ENCODE measurements at places on chromosomes 1 and 21. TPM values are rescaled to one million over a fixed set of nuclear protein-coding genes. Genes with fewer than 3 reads are reported as not detected.
A peak's percentile ranks its signal among the peaks of the same experiment; 100 is the strongest.

The MRPS6 gene
- polyA plus RNA-seq: 232 TPM

- no peaks in the 10 kb centered on the region for H3K27me3 ChIP-seq
- no peak for DNase-seq
- H3K36me3 ChIP-seq: no peaks in the 10 kb centered on the region
- H3K4me3 ChIP-seq: no peak overlapping the region
- H3K4me1 ChIP-seq: peaks cover 16% of the 10 kb centered on the region
Observed at GRCh38 chr1:187046293-187046692, 217.5 kb downstream of the PLA2G4A start.

DNA sequence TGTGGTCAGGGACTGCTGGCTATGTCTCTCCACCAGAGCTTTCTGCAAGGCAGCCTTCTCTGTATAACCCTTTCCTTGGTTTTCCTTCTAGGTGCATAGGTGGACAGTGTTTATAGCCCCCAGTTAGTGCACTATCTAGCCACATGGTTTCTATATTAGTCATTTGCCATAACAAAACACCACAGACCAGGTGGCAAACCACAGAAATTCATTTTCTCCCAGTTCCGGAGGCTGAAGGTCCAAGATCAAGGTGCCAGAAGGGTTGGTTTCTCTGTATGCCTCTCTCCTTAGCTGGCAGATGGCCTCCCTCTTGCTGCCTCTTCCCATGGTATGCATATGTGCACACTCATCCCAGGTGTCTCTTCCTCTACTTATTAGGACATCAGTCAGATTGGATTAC is 106.4 kb downstream of the KAZN start:
- H3K27me3 ChIP-seq: no peaks in the 10 kb centered on the region
- H3K4me3 ChIP-seq: no peak overlapping the region
- H3K36me3 ChIP-seq: no peaks in the 10 kb centered on the region

The PTPRF gene
- 52.4 TPM for polyA plus RNA-seq

GRCh38 chr1:20319456-20320220 is 29.0 kb downstream of the VWA5B1 start:
- no peak overlapping the region for H3K4me3 ChIP-seq
- H3K36me3 ChIP-seq: no peaks in the 10 kb centered on the region
- no peak overlapping the region for H3K27ac ChIP-seq
- no peaks in the 10 kb centered on the region for H3K27me3 ChIP-seq
- DNase-seq: no peak
- no peaks in the 10 kb centered on the region for H3K4me1 ChIP-seq

The PLA2G2D gene
- not detected for polyA plus RNA-seq

GRCh38 chr1:179017383-179018326 is 8.0 kb upstream of the FAM20B start:
- DNase-seq: no peak
- H3K4me1 ChIP-seq: no peaks in the 10 kb centered on the region
- no peaks in the 10 kb centered on the region for H3K27me3 ChIP-seq
- no peaks in the 10 kb centered on the region for H3K36me3 ChIP-seq
- H3K4me3 ChIP-seq: no peak overlapping the region

DNA sequence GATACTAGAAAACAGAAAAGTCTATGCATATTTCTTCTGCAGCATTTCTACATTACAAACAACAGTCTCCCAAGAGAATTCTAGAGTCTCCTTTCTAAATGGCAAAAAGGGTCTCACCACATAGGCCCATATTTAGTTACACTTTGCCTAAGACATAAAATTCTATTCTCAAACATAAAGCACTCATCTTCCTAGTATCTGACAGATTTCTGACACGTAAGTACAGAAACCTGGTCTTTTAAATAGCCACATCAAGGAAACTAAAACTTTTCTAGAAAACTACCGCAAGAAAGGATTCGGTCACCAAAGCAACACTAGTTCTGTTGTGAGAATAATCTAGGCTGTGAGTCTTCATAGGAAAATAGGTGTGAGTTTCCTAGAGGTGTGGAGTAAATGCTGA is 33.6 kb upstream of the CTSK start:
- H3K4me1 ChIP-seq: peaks cover 11% of the 10 kb centered on the region
- no peak for DNase-seq
- H3K4me3 ChIP-seq: no peak overlapping the region
- peaks cover 7% of the 10 kb centered on the region for H3K36me3 ChIP-seq
- H3K27me3 ChIP-seq: no peaks in the 10 kb centered on the region

DNA sequence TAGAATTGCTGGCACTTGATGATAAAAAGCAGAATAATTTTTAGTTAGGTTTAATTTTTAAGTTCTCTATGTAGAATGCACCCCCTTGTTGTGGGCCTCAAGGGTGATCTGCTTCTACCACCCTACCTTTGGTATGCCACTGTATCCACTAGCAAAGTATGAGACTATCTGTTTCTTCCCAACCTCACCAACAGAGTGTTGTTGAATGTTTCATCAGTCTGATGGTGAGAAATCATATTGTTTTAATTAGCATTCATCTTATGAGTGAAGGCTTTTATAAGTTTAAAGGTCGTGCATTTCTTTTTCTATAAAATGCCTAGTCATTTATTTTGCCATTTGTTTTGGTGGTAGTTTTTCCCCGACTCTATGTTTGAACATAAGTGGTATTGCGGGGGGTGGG is 141.0 kb downstream of the MAGI3 start:
- DNase-seq: no peak
- H3K4me1 ChIP-seq: no peaks in the 10 kb centered on the region
- H3K27me3 ChIP-seq: no peaks in the 10 kb centered on the region

The CD1E gene
- polyA plus RNA-seq: not detected

DNA sequence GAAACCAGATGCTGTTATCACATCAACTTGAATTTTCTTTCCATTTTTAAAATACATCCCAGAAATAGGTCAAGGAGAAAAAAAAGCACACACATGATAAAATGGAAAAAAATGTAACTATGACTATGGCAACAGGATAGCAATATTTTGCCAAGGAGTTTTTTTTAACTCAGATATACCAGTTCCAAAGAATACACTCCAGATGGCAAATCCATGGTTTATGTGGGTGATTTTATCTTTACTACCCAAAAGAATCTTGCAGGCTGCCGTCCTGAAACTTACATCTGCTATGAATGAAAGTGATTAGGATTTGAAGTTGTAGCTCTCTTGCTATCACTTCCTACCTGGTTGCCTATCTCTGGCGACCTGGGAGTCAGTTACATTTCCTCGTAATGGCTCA is 91.0 kb upstream of the PLPPR4 start:
- no peak overlapping the region for H3K4me3 ChIP-seq
- no peak overlapping the region for H3K27ac ChIP-seq
- no peaks in the 10 kb centered on the region for H3K4me1 ChIP-seq
- H3K36me3 ChIP-seq: no peaks in the 10 kb centered on the region
- no peaks in the 10 kb centered on the region for H3K27me3 ChIP-seq
- DNase-seq: no peak

DNA sequence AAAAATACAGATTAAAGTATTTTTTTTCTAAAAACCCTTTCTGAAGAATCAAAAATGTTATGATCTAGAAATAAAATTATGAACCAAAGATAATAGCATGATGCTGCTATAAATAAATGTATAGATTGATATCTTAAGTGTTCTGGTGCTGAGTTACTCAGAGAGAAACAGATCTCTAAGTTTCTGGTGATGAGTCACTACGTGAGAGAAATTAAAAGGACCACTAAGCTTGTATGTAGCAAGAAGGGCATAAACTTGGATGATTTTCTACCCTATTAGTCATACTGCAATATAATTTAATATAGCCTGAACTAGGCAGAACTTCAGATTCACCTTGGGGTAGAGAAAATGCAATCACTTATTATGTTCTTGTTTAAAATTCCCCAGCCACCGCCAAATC is 514.8 kb downstream of the AMY1C start:
- H3K27me3 ChIP-seq: no peaks in the 10 kb centered on the region
- no peak overlapping the region for H3K4me3 ChIP-seq
- DNase-seq: no peak

The TPR gene
- polyA plus RNA-seq: 164 TPM

GRCh38 chr1:86950712-86951419 is 36.4 kb downstream of the HS2ST1 start:
- H3K4me1 ChIP-seq: peaks cover 15% of the 10 kb centered on the region
- H3K36me3 ChIP-seq: no peaks in the 10 kb centered on the region
- H3K27ac ChIP-seq: no peak overlapping the region
- no peaks in the 10 kb centered on the region for H3K27me3 ChIP-seq
- DNase-seq: no peak
- no peak overlapping the region for H3K4me3 ChIP-seq

The CDC20 gene
- polyA plus RNA-seq: 207 TPM

The CFAP74 gene
- 0.21 TPM for polyA plus RNA-seq

The AZIN2 gene
- polyA plus RNA-seq: 0.37 TPM

DNA sequence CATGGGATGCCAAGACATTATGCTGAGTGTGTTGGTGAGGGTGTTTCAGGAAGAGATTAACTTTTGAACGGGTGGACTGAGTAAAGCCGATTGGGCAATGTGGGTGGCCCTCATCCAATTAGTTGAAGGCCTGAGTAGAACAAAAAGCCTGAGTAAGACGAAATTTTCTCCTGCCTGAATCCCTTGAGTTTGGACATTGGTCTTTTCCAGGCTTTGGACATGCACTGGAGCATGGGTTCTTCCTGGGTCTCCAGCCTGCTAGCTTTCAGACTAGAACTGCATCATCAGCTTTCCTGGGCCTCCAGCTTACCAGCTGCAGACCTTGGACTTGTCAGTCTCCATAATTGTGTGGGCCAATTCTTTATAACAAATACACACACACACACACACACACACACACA is 63.6 kb downstream of the NIBAN1 start:
- H3K27me3 ChIP-seq: no peaks in the 10 kb centered on the region
- no peak overlapping the region for H3K4me3 ChIP-seq

The RGL1 gene
- polyA plus RNA-seq: 1.0 TPM

DNA sequence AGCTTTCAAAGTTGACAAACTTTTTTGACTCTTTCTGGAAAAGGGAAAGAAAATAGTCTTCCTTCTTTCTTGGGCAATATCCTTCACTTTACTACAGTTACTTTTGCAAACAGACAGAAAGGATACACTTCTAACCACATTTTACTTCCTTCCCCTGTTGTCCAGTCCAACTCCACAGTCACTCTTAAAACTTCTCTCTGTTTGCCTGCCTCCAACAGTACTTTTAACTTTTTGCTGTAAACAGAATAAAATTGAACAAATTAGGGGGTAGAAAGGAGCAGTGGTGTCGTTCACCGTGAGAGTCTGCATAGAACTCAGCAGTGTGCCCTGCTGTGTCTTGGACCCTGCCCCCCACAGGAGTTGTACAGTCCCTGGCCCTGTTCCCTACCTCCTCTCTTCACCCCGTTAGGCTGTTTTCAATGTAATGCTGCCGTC is 160.8 kb upstream of the SGIP1 start:
- no peak overlapping the region for H3K27ac ChIP-seq
- H3K4me3 ChIP-seq: no peak overlapping the region
- no peaks in the 10 kb centered on the region for H3K27me3 ChIP-seq
- no peak for DNase-seq
- peaks cover 32% of the 10 kb centered on the region for H3K36me3 ChIP-seq
- no peaks in the 10 kb centered on the region for H3K4me1 ChIP-seq

- peaks cover 20% of the 10 kb centered on the region for H3K27me3 ChIP-seq
- no peak overlapping the region for H3K4me3 ChIP-seq
- H3K36me3 ChIP-seq: peaks cover 8% of the 10 kb centered on the region
- DNase-seq: no peak
- H3K27ac ChIP-seq: no peak overlapping the region
Observed at GRCh38 chr21:42820616-42821465, 58.5 kb downstream of the WDR4 start.

The C1orf116 gene
- 2.2 TPM for polyA plus RNA-seq

- H3K4me3 ChIP-seq: peak within 1 kb of the TSS; percentile 83
- no peak within 1 kb of the TSS for H3K27ac ChIP-seq
- no peaks in the 10 kb centered on the region for H3K36me3 ChIP-seq
- DNase-seq: peak; percentile 77
- peaks cover 67% of the 10 kb centered on the region for H3K27me3 ChIP-seq
- peaks cover 19% of the 10 kb centered on the region for H3K4me1 ChIP-seq
Observed at GRCh38 chr1:209674957-209675564, at the start of gene G0S2. G0S2 (plus strand) TSS chr1:209675412; CDS start chr1:209675685, 273 bp downstream.

The GPR89B gene
- polyA plus RNA-seq: 30.5 TPM

- no peak for DNase-seq
- H3K27me3 ChIP-seq: 0 out of 2 replicates have a peak, but pooled peaks cover 5% of the 10 kb centered on the region
- no peak overlapping the region for H3K27ac ChIP-seq
Observed at GRCh38 chr1:43985984-43986595, 5.3 kb upstream of the CCDC24 start.

The KCNT2 gene
- polyA plus RNA-seq: 3.5 TPM

DNA sequence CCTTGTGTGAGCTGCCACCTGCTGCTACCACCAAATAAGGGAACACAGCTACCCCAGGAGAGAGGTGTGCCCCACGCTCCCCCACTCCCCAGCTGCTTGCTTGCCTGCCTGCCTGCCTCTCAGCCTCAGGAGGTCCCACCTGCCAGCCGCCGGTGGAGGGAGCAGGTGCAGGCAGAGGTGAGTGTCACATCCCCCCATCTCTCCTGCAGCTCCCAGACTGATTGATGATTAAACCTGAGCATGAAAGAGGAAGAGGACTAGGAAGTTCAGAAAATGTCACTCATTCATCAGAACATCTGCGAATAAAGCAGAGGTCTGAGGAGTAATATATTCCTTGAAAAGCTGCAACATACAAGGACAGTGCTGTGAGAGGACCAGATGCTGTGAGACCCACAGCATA is 58.6 kb upstream of the HIVEP3 start:
- H3K4me3 ChIP-seq: no peak overlapping the region
- peak; percentile 1 for DNase-seq
- H3K27me3 ChIP-seq: no peaks in the 10 kb centered on the region

DNA sequence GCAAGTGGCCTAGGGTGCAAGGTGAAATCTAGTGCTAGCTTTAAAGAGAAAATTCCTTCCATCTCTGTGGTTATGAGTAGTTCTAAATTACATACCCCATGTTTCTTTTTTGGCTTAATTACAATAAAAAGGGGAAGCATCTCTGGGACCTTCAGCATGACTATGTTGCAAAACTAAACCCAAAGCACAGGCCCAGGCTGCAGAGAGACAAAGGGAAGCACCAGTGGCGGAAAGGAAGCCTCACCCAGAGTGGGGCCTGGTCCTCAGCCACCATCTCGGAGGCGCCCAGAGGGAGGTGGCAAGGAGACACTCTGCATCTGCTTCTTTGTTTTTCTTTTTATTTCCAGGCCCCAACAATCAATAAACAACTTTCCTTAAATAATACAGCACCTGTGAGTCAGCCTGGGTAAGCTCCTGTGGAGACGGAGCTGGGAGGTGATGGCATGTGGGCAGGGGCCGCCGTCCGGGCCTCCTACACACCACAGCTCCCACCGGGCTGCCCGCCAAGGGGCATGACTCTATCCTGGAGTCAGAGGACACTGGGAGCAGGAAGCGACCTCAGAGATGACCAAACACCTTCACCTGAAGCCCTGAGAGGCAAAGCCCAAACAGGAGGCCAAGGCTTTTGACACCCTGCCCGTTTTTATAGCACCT is 21.7 kb downstream of the ITPKB start:
- no peak overlapping the region for H3K27ac ChIP-seq
- no peak for DNase-seq
- no peaks in the 10 kb centered on the region for H3K36me3 ChIP-seq

The RGSL1 gene
- not detected for polyA plus RNA-seq

- H3K4me1 ChIP-seq: peaks cover 26% of the 10 kb centered on the region
- H3K27me3 ChIP-seq: peaks cover 13% of the 10 kb centered on the region
- no peak overlapping the region for H3K4me3 ChIP-seq
- no peak for DNase-seq
- H3K27ac ChIP-seq: no peak overlapping the region
Observed at GRCh38 chr1:71461416-71461815, 380.6 kb upstream of the ZRANB2 start.
